ENCODE measurements at places on chromosomes 2 and 18.
A peak's percentile ranks its signal among the peaks of the same experiment; 100 is the strongest.

GRCh38 chr18:33833842-33834241 lies 255.8 kb downstream of the ASXL3 start:
- no peak for DNase-seq

DNA sequence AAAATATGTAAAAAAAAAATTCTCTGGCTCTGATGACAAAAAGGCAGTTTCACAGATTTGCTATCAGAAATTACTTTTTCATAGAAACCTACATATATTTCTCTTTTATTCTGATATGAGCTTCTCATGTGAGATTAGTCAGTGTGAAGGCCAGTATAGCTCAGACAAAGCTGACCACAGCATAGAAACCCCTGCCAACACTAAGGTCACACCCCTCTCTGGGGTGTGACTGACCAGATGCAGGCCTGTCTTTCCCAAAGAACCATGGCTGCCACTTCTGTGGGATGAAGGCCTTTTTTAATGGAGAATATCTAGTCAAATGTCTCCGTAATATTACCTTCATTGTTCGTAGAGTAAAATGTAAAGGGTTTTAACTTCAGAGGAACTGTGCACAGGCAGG lies 330.3 kb upstream of the KCNJ3 start:
- DNase-seq: no peak

DNA sequence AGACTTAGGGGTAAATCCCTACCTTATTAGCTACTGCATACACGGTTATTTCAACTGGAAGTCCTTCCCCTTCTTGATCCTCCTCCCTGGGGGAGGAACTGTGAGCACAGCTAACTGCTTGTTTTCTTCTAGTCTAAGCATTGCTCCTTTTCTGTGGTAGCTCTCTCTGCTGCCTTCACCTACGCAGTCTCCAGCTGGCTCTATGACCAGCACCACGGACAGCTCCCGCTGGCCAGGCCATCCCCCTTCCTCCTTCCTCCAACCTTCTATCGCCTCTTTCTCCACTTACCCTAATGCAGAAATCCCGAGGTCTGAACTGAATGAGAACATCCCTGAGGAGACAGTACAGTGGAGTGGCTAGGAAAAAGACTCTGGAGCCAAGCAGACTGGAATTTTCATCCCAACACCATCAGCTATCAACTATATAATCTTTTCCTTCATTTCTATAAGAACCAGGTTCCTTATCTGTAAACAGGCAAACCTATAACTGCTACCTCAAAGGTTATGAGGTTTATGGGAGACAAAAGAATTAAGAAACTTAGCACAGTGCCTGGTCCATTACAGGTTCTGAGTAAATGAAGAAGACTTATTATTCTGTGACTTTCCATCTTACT lies 4.7 kb upstream of the CFAP65 start:
- no peak for DNase-seq

GRCh38 chr2:9141091-9141667 lies 65.4 kb upstream of the ASAP2 start:
- DNase-seq: no peak

- peak; percentile 23 for DNase-seq
These were observed 51.0 kb downstream of the ADD2 start for GRCh38 chr2:70716951-70717350.

GRCh38 chr2:179247318-179248023 lies 17.2 kb downstream of the SESTD1 start:
- no peak for DNase-seq

- DNase-seq: no peak
These were observed 1.1 kb upstream of the CDCA7 start for GRCh38 chr2:173353556-173353955.

GRCh38 chr18:41872206-41872605 lies 82.8 kb upstream of the PIK3C3 start:
- DNase-seq: no peak

GRCh38 chr2:43033466-43034241 lies 192.8 kb downstream of the ZFP36L2 start:
- no peak for DNase-seq

Data from ureter (tissue), 1 donor.